ENCODE measurements at places on chromosomes 4 and X.

- DNase-seq = no peak
Observed at GRCh38 chr4:175970072-175970471, 95.6 kb upstream of the WDR17 start.

DNA sequence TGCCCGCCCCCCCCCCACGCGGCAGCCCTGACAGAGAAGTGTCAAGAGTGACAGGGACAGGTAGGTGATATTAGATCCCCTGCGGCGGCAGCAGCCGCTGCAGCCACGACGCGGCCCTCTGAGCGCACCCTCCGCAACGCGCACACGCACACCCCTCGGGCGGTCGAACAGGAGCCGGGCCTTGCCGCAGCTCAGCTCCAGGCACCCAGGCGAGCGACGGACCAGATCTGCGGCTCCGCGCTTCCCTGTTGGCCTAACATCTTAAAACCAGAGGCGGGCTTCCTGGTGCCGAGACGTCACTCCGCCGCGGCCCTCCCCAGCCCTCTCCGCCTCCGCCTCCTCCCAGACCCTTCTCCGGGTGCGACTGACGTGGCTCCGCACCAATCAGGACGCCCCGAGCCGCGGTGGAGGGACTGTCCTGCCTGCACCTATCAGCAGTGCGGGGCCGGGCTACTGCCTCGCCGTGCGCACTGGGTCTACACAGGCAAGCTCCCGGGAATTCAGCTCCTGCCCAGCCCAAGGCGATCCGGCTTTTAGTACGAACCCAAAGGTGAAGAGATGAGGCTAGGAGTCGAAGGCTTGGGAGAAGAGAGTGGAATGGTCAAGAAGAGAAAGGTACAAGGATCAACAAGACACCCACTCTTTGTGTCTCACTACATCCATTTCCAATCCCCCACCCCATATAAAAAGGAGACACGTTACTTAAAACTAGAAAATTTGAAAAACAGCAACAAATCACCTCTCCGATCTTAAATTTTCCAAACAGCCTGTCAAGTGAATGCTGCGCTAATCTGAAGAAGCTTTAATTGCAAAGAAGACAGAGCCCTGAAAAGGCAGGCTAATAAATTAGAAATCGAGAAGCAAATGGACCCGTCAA lies at the start of gene PITX2:
Gene PITX2 (minus strand): TSS at position 237 of the 877 bp plus-strand sequence. CDS start 617 bp downstream, outside the sequence.
- DNase-seq = no peak

DNA sequence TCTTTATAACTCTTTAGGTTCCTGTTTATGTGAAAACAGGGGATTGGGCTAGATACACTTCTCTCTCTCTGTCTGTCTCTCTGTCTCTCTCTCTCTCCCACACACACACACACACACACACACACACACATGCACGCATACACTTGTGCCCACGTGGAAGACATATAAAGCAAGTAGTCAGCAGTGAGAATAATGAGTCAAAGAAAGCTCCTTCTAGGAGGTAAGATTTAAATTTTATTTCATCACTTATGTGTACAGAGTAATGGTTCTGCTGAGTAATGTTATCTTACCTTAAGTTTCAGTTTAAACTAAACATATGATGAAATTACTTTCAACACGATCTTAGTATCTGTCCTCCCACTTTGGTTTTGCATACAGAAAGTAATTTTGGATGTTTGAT lies 243.0 kb upstream of the TEX13A start:
- DNase-seq = no peak

GRCh38 chrX:38880296-38880854 lies 79.1 kb downstream of the MID1IP1 start:
- no peak for DNase-seq

DNA sequence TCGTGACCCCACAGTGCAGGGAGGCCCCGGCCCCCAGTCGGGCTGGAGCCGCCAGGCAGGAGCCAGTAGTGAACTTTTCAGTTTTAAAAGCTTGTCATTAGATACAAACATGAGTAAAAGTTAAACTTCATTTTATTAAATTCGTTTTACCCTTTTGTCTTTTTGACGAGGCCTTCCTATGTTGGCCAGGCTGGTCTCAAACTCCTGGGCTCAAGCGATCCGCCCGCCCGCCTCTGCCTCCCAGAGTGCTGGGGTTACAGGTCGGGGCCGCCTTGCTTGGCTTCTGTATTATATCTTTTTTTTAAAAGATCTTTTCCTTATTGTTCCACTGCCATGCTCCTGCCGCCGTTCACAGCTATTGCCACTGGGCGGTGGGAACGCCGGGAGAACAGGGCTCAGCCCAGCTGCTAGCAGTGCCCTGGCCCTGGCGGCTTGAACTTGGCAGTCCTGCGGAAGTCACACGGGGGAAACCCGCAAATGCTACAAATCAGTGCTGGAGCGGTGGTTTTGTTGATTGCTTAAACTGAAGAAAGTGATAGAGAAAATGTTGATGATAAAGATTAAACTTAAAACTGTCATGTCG lies 968 bp upstream of the NELFA start:
- DNase-seq = peak; percentile 50

DNA sequence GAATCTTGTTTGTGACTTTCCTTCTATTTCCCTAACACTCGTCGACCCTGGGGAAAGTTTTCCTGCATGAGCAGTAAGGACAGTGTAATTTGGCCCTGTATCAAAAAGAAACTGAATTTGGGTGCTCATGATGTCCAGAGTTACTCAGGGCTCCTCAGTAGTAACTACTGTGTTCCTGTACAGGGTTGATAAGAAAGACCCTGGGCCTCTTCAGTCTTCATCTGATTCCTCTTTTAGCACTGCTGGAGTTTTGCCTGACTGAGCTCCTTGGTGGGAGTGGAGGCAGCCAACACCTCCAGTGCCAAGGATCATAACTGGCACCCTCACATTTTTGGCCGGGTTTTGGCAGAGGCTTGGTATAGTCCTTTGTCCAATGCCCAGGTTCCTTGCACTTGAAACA lies 7.1 kb upstream of the AREG start:
- DNase-seq = no peak

DNA sequence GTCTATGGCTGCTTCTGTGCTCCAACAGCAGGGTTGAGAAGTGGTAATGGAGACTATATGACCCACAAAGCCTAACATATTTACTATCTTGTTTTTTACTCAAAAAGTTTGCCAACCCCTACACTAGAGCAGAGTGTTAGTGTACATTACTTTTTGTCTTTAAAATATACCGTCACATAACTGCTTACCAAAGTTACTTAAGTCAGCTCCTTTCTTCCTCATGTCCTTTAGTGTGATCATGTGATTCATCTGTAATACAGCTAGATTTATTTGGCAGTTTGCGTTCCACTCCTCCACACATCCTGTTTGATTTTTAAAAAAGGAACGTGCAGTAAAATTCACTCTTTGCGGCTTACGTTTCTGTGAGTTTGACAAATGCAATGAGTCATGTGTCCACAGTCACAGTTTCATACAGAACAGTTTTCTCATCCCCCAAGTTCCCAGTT lies 162.4 kb upstream of the GPRIN3 start:
- no peak for DNase-seq

- DNase-seq = no peak
Observed at GRCh38 chrX:48595929-48596328, 1.4 kb upstream of the WDR13 start.

GRCh38 chr4:6226506-6226905 lies 26.2 kb upstream of the JAKMIP1 start:
- no peak for DNase-seq

GRCh38 chrX:41716222-41716621 lies 7.8 kb upstream of the GPR82 start:
- DNase-seq = no peak

- DNase-seq = no peak
Observed at GRCh38 chr4:125390126-125390525, 75.4 kb downstream of the FAT4 start.

GRCh38 chr4:147638942-147639341 lies 21.7 kb downstream of the TMEM184C start:
- no peak for DNase-seq

DNA sequence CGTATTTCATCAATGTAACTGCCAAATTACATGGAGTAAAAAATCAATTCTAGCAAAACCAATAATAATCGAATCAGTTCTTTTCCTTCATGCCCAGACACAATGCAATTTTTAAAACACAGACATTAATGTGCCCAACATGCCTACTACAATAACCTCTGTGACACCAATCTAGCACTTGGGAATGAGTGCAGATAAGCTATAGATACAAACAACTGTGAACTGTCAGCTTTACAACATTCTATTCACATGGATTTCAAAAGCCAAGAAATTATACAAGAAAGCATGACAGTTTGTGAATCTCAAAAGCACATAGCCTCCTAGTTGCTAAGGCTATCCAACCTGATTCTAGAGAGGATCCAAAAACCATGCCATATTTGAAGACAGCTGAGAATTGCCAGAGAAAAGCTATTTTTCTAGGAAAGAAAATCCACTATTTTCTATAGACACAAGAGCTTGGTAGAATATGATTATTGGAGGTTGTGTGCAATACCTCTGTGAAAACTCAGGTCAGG lies 80.6 kb downstream of the COMMD8 start:
- DNase-seq = no peak

DNA sequence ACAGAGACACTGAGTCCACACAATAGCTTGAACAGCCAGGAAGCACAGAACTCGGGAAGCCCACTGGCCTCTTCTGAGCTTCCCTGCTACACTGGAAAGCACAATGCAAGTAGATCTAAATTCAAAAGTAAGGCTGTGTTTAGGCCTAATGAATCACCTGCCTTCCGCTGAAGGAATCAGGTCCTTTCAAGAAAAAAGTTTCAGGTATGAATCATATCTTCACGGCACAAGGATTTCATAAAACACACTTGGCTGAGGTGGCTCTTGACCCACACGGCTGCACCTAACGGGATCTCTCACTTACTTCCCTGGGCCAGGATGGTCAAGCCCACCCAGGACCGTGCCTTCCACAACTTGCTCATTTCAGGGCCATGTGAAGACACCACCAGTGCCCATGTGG lies 59.3 kb downstream of the IRF2 start:
- DNase-seq = no peak

- no peak for DNase-seq
Observed at GRCh38 chrX:368811-369562, 17.7 kb downstream of the PPP2R3B start.

DNA sequence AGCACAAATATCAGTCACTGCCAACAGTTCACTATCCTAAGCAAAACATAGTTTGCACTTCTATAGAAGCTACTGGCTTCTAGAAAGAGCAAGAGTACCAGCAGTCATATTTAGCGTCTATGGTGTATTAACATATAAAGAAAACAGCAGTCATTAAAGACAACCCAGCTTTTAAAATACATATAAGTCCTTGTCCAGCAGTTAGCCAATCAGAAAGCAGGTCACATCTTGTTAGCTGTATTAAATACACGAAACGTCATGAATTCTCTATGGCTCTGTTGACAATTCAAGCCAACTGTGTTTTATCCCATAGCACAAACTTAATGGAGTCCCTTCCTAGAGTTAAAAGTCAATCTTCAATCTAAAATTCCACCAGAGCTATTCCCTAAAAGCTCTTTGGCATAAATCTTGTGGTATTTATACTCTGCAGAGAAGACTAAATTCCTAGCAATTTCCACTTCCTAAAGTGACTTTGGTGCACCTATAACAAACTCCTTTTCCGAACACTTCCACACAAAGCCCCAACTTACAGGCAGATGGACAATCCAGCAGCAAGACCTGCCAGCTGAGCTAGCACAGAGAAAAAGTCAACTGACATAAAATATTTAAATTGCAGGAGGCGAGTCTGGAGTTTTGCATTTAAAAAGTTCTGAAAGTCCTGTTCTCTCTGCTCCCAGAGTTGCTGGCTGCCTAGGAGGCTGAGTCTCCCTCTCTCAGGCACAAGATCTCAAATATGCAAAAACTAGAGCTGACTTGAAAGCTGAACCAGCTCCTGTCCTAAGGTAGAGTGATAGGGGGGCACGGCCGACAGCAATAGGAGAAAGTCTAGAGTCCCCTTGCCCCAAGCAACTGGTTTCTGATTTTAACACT lies 1.3 kb downstream of the LDB2 start:
- DNase-seq = no peak

DNA sequence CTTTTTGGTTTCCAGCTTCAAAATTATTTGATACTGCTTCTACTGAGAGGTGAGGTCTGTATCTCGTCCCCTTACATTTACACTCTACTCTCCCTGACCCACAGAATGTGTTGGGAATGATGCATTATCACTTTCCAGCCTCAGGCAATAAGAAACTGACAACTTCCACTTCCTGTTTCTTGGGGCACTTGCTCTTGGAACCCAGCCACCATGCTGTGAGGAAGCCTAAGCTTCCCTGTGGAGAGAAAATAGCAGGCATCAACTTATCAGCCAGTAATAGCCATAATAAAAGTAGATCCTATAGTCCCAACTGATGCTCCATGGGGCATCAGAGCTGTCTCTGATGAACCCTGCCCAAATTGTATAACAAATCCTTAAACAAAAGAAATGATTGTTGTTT lies 32.6 kb downstream of the RELL1 start:
- DNase-seq = no peak

DNA sequence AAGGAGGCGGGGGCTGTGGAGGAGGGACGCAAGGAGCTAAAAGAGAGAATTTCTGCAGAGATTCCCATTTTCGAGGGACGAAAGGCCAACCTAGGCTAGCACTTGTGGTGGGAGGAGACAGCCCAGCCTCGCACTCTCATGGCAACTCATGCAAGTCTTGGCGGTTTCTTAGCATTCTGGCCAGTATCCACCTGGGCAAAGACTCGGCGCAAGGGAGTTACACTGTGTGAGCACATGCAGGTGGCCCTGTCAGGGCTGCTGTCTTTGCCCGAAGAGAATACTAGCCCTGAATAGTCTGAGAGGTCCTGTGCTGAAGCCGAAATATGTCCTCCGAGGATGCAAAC lies 15.5 kb downstream of the MCF2 start:
- DNase-seq = no peak

DNA sequence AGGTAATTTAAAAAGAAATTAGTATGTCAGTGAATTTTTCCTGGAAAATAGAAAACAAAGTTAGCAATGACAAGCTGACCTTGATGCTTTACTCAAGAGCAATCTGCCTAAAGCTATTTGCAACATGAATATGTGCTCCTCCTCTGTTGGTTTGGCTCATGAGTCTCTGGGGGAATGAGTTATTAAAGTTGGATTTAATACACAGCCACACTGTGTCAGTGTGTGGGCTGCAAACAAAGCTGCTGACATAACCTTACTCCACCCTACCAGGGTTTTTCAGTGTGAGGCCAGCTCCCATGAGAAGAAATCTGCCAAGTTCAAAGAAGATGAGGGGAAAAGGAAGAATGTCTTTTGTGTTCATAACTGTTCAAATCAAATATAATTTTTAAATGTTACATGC lies 280.5 kb downstream of the TLL1 start:
- no peak for DNase-seq

DNA sequence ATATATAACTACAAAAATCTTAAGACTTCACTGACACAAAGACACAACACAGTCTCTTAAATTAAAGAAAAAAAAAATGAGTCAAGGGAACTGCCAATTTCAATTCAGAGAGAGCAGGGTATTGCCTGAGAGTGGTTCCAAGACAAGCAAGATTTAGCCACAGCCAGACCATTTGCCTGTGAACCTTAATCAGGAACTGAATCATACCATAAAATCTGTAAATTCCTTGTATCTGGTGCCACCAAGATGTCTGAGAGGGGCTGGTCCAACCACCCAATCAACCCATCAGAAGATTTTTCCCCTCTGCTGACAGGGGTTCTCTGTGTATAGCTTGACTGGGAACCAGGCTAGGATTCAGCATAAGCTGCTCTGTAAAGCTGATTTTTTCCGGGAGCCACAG lies 159.2 kb downstream of the CPEB2 start:
- DNase-seq = no peak

- no peak for DNase-seq
Observed at GRCh38 chr4:100391086-100391485, 126.7 kb downstream of the EMCN start.

- DNase-seq = no peak
Observed at GRCh38 chrX:37854748-37855147, 7.4 kb upstream of the DYNLT3 start.
